ENCODE measurements at places on chromosomes 5 and 9.

GRCh38 chr5:58259685-58260152 is 200.2 kb downstream of the PLK2 start:
- DNase-seq, result no peak

- no peak for DNase-seq
These were observed 34.6 kb upstream of the WDR38 start for GRCh38 chr9:124818431-124819281.

GRCh38 chr5:71892641-71893365 is 173.7 kb downstream of the CARTPT start:
- no peak for DNase-seq

- peak; percentile 18 for DNase-seq
These were observed 353.7 kb downstream of the SLCO4C1 start for GRCh38 chr5:101942321-101942882.

- DNase-seq, result no peak
These were observed 473.0 kb downstream of the PLK2 start for GRCh38 chr5:57986761-57987341.

DNA sequence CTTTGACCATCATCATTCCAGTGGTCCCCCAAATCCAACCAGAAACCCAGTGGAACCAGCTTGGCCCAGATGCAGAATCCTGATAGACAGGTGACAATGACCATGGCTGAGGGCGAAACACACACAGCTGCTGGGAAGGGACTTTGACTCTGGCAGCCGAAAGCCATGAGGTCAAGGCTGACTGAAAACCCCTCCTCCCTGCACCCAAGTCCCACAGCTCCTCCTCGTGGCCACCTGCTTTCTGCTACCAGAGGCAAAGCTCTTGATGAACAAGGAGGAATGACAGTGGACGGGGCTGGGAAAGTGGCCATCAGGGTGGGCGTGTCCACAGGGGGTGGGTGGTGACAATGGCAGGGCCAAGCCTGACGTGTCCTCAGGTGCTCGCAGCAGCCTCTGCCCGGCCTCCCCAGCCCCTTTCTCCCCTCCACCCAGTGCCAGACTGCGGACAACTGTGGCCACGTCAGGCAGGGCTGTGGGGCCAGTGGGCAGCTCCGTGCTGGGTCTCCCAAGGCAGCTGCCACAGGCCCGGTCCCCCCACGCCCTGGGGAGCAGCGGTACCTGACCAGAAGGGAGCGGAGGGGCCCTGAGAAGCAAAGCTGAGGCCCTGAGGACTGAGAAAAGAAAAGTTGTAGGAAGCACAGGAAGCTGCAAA is 30.8 kb upstream of the SARDH start:
- no peak for DNase-seq

DNA sequence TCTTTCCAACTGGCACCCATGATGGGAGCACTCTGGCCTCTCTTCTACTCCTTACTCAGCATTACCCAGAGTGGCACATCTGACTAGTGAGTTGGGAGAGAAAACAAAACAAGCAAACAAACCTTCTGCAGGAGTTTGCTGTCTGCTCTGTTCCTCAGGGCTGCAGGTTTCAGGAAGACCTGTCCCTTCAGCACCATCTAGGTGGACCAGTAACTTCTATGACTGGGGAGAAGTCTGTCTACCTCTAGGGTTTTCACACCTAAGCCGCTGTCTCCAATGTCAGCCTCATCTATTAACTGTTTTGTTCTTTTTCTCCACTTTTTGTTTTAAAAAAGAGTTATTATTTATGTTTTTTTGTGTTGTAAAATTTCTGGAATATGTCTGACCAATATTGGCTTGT is 58.7 kb downstream of the RAB3C start:
- DNase-seq, result no peak

DNA sequence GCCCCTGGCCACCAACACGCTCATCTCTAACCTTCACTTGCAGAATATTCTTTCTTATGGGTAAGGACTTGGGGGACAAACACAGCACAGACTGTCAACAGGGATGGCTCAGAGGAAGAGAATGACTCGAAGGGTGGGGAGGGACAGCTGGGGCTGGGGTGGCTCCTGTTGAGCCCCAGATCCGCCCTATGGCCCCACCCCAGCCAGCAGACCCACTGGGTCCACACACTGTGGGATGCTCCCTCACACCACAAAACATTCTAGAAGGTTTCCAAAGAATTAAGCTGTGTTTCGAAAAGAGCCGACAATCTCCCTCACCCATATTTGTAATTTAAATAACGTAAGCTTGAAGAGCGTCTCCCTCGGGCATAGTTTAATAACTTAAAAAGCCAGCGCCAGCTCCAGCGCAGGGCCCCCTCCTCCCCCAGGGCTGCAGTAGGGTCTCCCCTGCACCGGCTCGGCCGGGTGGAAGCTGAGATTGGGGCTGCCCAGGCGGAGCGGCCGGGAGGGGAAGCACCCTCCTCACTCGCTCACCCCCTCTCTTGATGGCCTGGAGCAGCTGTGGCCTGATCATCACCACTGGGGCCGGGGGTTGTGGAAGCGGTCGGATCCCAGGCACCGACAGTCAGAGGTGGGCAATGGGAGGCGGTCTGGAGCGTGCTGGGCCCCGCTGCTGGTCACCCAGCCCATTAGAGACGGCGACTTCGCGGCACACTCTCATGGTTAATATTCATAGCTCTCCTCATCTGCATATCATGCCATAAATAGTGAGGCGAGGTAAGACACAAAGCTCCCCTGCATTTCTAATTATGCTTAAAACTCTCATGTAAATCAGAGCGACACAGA is 37.6 kb downstream of the NACC2 start:
- no peak for DNase-seq

- DNase-seq, result no peak
These were observed 86.6 kb downstream of the FEM1C start for GRCh38 chr5:115458003-115458409.

- no peak for DNase-seq
These were observed 127.0 kb upstream of the GDNF start for GRCh38 chr5:37966871-37967270.

GRCh38 chr9:14424983-14425382 is 111.0 kb upstream of the NFIB start:
- no peak for DNase-seq

GRCh38 chr5:139689631-139690063 is 41.5 kb downstream of the CXXC5 start:
- no peak for DNase-seq

DNA sequence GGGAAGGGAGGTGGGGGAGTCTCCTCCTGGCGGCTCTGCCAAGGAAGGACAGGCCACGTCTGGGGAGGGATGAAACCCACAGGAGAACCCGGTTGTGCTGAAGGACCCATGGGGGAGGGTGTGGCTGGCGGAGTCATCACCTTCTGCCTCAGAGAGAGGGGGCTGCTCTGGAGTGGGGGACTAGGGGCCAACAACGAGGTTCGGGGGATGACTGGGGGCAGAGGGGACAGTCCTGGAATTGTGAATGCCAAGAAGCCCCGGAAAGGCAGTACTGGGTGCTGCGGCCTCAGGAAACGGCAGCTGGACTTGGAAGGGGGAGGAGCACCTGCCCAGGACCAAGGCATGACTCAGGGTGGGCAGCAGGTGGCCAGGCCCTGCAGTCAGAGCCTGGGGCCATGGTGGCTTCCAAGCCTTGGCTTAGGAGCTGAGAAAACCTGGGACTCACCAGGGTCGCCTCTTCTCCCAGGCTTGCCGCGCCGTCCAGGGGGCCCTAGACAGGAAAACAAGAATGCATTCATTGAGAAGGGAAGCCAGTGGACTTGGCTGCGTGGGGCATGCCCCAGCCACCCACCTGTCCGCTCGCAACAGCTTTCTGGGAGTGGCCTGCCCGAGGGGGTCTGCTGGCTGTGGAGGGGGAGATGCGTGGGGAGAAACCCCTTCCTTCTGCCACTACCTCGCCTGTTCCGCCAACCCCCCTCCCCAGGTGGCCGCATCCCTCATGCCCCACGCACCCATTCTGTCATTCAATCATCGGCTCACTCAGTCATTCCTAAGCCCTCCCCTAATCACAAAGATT is 74.0 kb upstream of the PHYKPL start:
- no peak for DNase-seq

DNA sequence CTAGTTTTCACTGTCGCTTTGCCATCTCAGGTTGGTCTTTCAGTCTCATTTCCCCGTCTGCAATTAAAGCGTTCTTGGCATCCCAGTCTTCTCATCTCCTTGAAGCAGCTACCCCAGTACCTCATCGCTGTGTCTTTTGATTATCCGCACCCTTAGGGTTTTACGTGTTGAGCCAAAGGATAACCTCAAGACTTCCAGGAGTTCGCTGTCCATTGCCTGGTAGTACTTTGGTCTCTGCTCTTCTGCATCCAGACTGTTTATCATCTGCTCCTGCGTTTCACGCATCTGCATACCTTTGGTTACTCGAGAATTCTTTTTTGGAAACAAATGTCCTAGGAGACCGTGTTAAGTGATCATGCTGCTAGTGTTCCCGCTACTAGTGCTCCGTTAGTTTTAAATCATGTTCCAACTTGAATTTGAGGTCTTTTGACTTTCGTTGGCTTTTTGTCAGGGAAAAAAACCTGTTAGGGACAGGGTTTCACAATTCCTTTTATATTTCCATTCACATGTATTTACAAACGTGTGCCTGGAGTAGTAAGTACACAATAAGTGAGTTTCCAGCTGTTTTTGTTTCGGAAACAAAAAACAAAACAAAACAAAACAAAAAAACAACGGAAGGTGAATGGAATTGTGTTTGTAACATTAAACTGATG is 888 bp downstream of the RABGAP1 start:
- DNase-seq, result peak; percentile 8

- DNase-seq, result peak; percentile 40
These were observed 3.3 kb upstream of the MSMP start for GRCh38 chr9:35757226-35757891.

- no peak for DNase-seq
These were observed 6.8 kb downstream of the RPS14 start for GRCh38 chr5:150442699-150443080.

GRCh38 chr9:9112001-9112720 is 1312.6 kb upstream of the DMAC1 start:
- no peak for DNase-seq

- DNase-seq, result no peak
These were observed 148.3 kb upstream of the PIK3R1 start for GRCh38 chr5:68067291-68067690.

DNA sequence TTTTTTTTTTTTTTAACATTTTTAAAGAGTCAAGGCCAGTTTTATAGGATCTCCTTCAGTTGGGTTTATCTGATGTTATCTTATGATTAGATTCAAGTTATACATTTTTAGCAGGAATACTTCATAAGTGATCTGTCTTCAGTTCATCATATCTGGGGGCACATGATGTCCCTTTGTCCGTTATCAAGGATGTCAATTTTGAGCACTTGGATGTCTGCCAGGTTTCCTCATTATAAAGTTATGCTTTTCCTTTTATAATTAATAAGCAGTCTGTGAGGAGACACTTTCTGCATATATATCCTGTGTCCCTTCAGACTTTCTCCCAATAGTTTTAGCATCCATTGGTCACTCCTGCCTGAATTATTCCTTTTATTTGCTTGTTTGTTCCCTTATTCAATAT is 11.8 kb downstream of the HDHD3 start:
- no peak for DNase-seq

GRCh38 chr5:146595088-146595487 is 79.1 kb upstream of the GPR151 start:
- no peak for DNase-seq
